ENCODE measurements at places on chromosomes 11 and 22.

- no peak for DNase-seq
Observed at GRCh38 chr11:34323601-34324000, 34.2 kb downstream of the ABTB2 start.

- DNase-seq: no peak
Observed at GRCh38 chr22:19036523-19037273, 85.5 kb downstream of the DGCR2 start.

DNA sequence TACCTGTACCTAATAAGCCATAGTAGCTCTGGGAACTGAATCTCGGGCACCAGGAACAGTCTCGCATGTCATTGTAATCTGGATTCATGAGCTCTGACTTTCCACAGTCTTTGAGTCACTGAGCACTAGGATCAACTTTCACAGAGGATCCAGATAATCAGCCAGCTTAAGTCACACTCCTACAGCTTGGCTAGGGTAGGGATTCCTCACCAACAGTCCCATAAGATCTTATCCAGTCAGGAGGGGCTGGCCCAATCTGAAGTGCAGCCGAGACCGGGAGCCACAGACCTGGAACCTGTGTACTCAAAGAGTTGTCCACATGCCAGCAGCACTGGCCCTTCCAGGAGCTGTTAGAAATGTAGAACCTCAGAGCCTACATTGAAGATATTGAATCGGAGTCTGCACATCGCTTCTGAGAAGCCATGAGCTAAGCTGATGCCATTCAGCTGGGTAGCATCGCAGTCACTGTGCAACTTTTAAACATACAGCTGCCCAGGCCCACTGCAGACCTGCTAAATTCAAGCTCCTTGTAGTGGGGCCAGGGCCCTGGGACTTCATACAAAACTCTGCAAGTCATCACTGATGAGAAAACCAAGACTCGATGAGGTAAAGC is 538.8 kb upstream of the B3GAT1 start:
- no peak for DNase-seq

DNA sequence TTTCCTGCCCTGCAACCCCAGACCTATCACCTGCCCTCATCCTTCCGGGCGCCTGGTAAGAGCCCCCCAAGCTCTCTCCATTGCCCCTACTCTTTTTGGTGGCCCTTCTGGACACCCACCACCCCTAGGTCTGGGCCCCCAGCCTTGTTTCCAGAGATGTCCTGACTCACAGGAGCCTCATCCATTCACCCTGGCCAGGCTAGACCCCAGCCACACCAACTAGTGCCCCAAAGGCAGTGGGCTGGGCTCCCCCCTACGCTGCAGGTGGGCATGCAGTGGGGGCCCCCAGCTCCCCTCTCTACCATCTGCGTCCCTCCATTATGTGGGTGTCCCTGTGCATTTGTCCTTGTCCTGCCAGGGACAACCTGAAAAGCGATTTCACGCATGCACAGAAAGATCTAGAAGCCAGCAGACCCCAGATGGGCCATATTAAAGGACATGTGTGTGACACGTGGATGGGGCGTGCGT is 1.4 kb downstream of the MRGPRF start:
- no peak for DNase-seq

- peak; percentile 91 for DNase-seq
Observed at GRCh38 chr11:107799218-107799859, 59.2 kb downstream of the SLC35F2 start.

DNA sequence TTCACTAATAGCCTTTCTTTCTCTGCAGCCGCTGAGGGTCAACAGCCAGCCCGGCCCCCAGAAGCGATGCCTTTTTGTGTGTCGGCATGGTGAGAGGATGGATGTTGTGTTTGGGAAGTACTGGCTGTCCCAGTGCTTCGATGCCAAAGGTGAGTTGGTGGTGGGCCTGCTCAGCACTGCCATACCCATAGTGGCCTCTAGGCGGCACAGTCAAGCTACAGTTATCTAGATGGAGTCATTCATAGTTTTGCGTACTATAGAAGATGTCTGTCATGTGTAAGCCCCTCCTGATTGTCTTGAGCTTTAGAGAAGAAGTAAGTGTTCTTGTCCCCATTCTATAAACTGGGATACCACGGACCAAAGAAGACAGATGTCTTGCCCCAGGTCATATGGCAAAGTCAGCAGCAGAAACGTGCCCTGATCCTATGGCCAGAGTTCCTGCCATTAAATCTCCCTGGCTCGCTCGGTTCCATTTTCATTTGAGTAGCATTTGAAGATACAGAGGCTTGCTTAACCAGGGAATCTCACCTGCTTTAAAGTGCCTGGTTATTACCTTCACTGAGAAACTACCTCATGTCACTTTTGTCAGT is 42.1 kb upstream of the CRTAM start:
- peak; percentile 40 for DNase-seq

GRCh38 chr22:24392218-24392931 is 35.0 kb upstream of the ADORA2A start:
- no peak for DNase-seq

- no peak for DNase-seq
Observed at GRCh38 chr22:17922925-17923903, 101.1 kb downstream of the MICAL3 start.

DNA sequence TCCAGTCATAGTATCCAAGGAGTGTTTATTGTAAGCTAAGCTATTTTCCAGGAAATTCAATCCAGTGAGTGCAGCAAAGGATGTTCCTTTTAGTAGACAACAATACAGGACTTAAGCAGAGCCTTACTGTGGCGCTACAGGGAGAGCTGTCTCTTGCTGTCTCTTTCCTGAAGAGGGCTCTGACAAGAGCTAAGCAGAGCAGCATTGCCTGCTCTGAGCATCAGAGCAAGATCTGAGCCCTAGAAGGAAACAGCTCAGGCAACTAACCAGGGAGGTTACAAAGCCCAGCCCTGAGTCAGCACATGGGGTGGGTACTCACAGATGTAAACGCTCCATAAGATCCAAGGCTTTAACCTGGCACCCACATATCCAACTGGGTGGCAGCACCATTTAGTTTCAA is 8.0 kb downstream of the LAYN start:
- DNase-seq: no peak

DNA sequence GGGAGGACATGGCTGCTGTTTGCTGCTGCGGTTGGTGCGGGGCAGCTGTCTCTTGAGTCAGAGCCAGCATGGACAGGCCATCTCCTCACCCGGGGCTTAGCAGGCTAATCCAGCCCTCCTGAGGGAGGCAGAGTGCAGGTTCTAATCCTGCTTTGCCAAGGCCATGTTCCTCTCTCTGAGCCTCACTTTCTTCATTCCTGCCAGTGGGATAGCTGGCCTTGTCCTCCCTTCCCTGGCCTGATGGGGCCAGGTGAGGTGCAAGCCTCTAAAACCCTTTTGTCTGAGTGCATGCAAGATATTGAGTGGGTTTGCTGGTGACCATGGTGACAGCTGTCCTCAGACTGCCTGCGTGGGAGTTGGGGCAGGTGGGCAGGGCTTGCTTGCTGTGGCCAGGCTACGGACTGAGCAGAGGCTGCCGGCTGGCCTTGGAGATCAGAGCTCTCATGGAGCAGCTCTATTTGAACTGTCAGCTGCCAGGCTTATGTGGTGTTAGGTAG is 3.6 kb downstream of the USP35 start:
- DNase-seq: no peak

- no peak for DNase-seq
Observed at GRCh38 chr22:28639321-28639720, 40.3 kb downstream of the TTC28 start.

Measured in NCI-H526 (cell line).